ENCODE measurements at places on chromosomes 11 and 22.

DNA sequence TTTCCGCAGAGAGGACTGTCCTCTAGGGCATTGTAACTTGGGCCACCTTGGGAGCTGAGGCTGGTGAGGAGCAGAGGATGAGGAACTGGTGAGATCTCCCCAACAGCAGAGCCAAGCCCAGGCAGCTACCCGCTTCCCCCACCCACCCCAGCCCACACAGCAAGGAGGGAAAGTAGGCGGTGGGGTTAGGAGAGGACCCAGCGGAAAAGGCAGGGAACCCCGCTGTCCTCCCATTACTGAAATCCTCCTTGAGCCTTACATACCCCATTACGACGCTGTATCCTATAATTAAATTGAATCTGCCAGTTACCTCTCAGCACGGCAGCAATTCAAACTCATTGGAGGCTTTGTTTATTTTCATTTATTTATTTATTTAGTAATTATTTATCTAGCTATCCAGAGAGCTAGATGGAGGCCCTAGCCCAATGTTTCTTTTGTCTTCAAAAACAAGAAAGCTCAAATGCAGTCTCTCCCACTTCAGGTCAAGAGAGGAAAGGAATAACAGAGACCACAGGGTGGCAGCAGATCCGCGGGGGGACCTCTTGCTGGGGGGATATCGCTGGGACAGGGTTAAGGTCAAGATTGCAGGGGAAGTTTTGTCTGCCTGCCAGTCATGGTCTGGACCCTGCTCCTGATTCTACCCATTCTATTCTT, 218.0 kb downstream of the ST3GAL4 start:
- no peak for DNase-seq

DNA sequence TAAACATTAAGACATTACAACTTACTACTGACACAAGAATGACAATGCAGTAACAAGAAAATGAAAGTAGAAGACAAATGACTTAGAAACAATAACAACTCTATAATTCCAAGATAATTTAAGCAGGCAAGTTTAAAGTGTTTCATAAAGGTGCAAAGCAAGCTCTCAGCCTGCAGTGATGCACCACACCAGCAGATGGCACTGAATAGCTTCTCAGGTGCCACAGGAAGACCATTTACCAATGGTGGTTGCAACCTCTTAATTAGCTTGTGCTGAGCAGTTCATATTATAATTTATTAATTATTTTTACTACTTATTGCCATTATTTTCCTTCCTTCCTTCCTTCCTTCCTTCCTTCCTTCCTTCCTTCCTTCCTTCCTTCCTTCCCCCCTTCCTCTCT, 60.6 kb downstream of the NXPE2 start:
- peak; percentile 14 for DNase-seq

GRCh38 chr11:68033708-68034045, 3.2 kb downstream of the NDUFS8 start:
- no peak for DNase-seq

- no peak for DNase-seq
Observed at GRCh38 chr11:11635443-11635842, 13.6 kb upstream of the GALNT18 start.

DNA sequence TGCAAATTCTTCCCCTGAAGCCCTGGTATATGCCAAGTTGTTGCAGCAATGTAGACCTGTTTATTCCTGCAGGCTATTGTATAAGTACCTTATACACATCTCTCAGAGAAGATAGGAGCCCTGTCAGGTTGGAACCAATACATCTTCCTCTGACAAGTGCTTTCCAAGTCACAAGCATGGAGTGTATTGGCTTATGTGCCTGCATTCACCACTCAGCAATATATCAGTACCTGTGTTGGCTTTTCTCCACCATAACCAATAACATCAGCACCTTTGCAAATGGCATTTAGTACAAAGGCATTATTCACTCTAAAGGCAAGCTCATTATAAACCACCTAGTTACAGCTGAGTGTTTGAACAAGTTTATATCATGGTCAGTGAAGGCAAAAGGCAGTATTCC, 611.7 kb upstream of the CNTN5 start:
- DNase-seq, result no peak

GRCh38 chr11:126054882-126055281, 7.8 kb downstream of the CDON start:
- no peak for DNase-seq

All from CD4-positive, alpha-beta T cell treated with Interleukin-17A for 4 hours (primary cell).